ENCODE measurements at places on chromosomes 5 and 9. TPM values are rescaled to one million over a fixed set of nuclear protein-coding genes. Genes with fewer than 3 reads are reported as not detected.

Gene CFAP90
- total RNA-seq = 0.21 TPM

Gene CARD6
- total RNA-seq = 6.0 TPM

Gene THBS4
- 3.9 TPM for total RNA-seq

Gene PCDHA6
- total RNA-seq = 0.95 TPM

Gene HSD17B4
- total RNA-seq = 226 TPM

Gene KLHL9
- total RNA-seq = 45.7 TPM

Gene RGP1
- 12.1 TPM for total RNA-seq

Gene TRAF1
- total RNA-seq = 4.5 TPM

Gene GPR21
- 7.7 TPM for total RNA-seq

DNA sequence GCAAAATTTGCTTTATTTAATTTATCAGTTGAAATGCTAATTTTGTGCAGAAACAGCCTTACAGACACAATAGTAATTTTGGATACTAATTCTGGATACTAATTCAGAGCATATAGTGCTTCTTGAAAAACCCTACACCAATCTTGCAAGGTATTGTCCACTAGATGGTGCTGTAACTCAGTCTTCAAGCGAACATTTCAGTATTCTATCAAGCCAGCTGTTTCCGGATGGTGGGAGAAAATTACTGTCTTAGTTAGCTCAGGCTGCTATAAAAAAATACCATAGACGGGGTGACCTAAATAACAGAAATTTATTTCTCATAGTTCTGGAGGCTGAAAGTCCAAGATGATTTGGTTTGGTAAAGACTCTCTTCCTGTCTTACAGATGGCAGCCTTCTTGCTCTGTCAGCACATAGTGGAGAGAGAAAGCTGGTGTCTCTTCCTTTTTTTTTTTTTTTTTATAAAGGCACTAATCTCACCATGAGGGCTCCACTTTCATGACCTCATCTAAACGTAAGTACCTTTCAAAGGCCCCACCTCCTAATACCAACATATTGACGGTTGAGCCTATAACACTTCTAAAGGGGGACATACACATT, 1306.5 kb upstream of the CDH9 start:
- no peak for DNase-seq

DNA sequence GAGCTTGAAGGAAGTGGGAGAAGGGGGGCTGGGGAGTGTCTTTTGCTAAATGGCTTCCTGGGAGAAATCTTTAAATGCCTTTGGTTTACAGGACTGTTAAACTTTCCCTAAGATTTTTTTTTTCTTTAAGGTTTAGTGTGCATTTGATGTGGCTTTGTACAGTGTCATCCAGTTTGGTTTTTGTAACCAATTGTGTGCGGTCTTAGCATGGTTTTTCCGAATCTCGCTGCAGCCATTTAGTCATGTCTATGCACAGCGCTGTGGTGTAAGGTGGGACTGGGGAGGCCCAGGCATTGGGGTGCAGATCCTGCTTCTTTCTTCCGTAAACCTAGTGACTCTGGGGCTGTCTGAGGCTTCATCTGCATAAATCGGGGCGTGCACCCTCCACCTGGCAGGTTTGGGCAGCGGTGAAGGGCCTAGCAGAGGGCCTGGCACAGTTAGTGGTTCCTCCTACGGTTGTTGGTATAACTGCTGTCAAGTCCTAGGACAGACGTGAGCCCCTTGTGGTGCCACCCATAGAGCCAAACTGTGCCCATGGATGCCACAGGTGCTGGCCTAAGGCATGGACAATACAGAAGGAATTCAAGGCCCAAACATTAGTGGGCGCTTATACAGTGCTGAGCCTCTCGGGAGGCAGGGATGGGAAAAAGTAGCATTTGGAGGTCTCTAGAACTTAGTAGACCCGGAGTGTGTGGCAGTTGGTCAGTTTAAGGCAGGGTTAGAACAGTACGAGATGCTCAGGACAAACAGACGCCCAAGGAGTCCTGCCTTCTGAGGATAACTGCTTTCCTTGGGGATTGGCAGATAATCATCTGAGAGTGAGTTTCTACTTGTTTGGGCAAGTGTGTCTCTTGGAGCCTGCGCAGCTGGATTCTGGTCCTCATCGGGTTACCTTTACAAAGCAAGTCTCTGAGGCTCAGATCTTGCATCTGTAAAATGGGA, 1.5 kb downstream of the PRRC2B start:
- DNase-seq = no peak

- no peak for DNase-seq
Measured at GRCh38 chr9:77488439-77489126, 159.5 kb downstream of the GNA14 start.

DNA sequence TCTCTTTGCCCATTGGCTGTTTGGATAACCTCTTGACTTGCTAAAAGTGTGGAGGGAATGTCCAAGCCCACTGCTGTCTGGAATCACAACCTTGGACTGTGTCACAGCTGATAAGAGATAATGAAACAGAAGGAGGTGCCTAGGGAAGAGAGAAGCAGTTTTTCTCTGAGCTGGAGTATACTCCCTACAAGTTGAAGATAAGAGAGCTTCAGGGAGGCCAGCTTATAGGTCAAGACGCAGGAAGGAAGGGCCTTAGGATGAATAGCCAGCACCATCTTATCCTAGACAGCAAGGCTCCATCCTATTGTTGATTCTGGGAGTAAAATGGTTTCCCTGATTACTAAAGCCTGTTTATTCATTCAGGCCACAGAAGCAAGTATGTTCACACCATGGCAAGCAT, 244.7 kb downstream of the NPR3 start:
- DNase-seq = no peak

DNA sequence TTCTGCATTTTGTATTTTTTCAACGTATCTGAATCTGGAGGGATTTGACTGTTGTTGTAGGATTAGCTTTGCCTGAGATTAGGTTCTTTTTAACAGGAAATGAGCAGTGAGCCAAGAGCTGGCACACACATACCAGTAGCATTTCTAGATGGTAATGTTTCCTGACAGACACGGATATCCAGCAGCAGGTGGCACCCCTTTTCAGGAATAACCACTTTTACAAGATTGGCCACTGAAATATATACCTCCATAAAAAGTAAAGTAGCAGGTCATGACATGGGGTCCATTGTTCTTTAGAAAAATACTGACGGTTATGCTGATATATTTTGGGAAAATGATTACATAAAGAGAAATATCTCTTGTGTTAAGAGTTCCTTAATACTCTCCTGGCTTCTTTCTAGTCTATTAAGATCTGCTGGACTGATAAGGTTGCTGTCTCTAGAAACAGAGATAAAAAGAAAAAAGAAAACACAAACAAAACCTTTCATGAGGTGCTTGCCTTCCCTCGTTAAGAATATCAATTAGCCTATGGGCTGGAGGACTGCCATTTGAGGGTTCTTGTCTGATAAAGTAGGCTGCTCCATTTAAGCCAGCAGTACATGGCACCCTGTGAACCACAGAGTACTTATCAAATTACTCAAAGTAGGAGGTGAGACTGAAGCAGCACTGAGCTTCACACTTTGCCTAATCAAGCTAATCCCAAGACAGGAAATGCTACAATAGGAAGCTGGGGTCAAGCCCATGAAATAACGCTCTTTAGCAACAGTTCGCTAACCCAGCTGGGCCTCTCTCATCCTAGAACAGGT, 101.6 kb upstream of the PCA3 start:
- no peak for DNase-seq

DNA sequence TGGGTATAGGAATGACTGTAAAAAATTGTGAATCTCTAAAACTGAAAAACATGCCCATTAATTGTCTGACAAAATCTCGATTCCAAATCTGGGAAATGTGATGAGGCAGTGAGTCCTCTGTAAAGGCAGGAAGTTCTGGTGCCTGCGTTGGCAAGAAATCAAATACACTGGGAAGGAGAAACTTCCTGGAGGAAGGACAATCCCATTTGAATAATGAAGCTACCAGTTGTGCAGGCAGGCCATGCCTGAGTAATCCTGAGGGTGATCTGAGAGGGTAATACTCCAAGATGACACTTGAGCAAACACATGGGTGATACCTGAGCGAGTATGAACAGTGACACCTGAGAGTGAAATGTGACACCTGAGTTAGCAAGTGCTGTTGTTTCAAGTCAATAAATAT, 49.7 kb downstream of the KIF24 start:
- DNase-seq = no peak

- DNase-seq = no peak
Measured at GRCh38 chr5:125390326-125390725, 643.9 kb upstream of the ZNF608 start.

DNA sequence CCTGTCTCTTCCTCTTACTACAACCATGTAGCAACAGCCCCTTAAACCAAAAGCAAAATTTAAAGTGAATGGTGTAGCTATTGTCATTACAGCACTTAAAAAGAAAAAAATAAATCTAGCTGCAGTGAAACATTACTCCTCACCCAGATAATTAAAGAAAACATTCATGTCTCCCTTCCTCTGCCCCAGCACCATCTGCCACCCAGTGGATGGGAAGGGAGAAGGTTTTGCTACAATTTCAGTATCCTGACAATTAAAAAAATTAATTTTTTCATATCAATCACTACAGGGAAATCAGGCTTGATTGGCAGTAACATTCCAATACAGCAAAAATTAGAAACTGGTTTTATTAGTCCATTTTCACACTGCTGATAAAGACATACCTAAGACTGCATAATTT, 147.4 kb upstream of the PUM3 start:
- DNase-seq = no peak

DNA sequence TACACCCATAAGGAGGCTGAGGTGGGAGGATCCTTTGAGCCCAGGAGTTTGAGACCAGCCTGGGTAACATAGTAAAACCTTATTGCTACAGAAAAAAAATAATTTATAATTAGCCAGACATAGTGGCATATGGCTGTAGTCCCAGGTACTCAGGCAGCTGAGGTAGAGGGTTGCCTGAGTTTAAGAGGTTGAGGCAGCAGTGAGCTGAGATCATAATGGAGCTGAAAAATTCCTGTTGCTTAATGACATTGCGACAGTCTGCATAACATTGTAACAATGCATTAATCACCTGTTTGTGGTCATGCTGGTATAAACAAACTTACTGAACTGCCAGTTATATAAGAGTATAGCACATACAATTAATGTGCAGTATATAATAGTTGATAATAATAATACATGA, 214.2 kb downstream of the TRIM32 start:
- no peak for DNase-seq

DNA sequence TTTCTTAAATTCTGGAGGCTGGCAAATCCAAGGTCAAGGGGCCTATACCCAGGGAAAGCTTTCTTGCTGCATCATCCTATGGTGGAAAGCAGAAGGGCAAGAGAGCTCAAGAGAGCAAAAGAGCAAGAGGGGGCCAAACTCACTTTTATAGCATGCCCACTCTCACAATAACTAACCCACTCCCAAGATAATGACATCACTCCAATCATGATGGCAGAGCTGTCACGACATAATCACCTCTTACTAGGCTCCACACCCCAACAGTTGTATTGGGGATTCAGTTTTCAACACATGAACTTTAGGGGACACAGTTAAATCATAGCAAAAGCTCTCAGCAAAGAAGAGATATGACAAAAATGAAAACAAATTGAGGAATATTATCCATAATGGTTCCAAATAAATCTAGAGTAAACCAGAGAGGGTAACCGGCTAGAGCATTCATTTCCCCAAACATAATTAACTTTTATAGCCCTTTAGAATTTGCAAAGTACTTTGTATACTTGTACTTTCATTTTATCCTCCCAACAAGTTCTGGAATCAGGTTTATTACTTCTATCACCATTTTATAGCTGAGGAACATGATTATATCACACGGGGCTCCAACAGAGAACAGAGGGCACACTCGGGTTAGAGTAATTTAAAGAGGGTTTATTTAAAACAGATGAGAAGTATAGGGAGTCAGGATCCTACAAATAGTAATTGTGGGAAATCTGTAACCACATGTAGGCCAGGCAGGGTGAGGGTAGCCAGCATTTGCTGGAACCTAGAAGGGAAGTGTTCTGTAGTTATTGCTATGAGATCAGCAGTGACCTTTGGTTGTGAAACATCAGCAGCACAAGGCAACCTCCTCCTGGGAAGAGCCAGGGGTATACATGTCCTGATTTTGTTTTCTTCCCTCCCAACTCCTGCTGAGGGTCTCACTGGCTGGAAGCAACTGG, 7.2 kb upstream of the TARS1 start:
- no peak for DNase-seq

- DNase-seq = no peak
Measured at GRCh38 chr9:38337181-38337580, 55.3 kb upstream of the ALDH1B1 start.

DNA sequence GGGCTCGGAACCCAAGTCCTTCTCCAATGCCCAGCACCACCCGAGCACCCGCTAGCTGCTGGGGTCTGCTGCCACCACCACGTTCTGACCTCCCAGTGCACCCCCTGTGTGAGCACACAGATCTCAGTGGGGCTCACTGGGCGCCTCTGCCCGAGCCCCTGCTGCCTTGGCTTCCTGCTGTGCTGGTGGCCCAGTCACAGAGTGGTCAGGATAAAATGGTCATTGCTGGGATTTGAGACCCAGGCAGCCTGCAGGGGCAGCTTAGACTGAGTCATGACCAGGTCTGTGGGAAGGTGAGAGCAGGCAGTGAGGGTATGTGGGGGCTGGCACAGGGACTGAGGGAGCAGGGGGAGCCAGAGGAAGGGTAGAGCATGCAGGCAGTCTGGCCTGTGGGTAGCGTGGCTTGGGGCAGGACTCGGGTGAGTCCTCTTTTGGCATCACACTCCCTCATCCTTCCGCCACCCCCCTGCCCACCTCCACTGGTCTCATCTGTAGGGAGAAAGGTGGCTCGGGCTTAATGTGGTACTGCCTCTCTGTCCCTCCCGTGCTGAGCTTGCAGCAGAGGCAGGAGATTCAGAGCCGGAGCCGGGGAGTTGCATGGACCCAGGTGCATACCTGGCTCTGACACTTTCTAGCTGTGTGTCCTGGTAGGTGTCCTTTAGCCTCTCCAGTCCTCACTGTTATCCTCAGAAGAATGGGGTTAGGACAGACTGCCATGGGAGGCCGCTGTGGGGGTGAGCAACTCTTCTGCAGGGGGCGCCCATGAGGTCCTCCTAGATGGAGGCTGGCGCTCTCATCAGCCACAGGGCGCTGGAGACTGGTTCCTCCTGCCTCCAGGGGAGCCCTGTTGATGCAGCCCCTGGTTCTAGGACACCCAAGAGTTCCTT, 32.1 kb downstream of the USP20 start:
- DNase-seq = no peak

DNA sequence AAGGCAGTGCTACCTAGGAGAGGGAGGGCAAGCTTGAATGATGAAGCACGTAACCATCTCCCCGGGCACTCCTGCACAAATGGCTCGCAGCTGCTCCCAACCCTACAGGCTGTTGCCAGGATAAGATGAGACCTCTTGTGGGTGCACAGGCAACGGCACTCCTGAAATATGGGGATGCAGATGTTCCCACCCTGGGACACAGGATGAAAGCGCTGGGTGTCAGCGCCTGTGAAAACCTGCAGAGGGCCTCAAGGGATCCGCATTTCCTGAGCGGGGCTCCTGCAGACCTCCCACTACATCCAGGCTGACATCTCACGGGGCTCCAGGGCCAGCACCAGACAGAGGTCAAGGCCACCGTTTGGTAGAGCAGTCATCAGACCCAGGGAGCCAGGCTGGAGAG, 60.7 kb downstream of the SMIM23 start:
- no peak for DNase-seq

GRCh38 chr9:91680106-91680505, 256.5 kb upstream of the NFIL3 start:
- DNase-seq = no peak

- DNase-seq = no peak
Measured at GRCh38 chr5:137344723-137345322, 154.3 kb downstream of the SPOCK1 start.

GRCh38 chr5:176816043-176816745, 5.8 kb downstream of the UNC5A start:
- DNase-seq = no peak

GRCh38 chr5:126723643-126724042, 53.3 kb upstream of the LMNB1 start:
- no peak for DNase-seq

All from urinary bladder (tissue), 4 donors.